ENCODE measurements at places on chromosomes 2 and 18. TPM values are rescaled to one million over a fixed set of nuclear protein-coding genes. Genes with fewer than 3 reads are reported as not detected.

- DNase-seq, result no peak
Observed at GRCh38 chr2:225471482-225471881, 72.0 kb downstream of the NYAP2 start.

ADAM23 gene
- 0.44 TPM for total RNA-seq

GALNT14 gene
- total RNA-seq, result 9.7 TPM

DNA sequence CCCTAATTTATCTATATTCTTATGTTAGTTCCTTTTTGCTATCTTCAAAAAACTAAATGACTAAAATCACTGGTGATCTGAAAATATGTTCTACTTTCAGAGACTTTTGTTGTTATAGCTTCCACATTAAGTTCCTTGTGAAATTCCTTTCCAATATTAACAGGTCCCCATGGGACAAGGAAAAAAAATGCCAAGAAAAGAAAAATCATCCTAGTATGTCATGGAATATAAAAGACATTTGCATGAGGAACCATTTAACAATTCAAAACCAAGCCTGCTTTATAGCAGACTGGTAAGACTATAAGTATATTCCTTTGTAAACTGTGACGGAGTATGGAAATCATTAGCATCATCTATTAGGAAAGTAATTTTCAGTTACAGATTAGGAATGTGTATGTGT lies 48.1 kb downstream of the COBLL1 start:
- DNase-seq, result no peak

- DNase-seq, result no peak
Observed at GRCh38 chr18:23266717-23267446, 131.6 kb downstream of the CABLES1 start.

DNA sequence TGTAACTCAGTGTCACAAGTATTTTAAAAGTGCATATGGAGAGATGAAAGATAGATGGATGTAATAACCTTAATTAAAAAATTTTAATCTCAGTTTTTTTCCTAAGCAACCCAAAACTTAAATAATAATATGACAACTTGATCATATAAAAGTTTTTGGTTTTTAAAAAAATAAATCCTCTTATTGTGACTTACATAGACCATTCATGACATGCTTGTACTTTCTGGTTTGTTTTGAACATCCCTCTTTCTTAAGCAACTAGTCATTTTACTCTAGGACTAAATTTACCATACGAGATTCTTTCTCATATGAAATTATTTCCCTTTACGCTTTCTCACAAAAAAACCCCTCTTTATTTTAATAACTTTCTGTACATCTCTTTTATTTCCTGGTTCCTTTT lies 6.5 kb upstream of the PLA2R1 start:
- DNase-seq, result no peak

- DNase-seq, result no peak
Observed at GRCh38 chr2:54809819-54810218, 86.4 kb downstream of the EML6 start.

CABYR gene
- total RNA-seq, result 7.9 TPM

PROKR1 gene
- 15.7 TPM for total RNA-seq
